ENCODE measurements at places on chromosomes 11 and 22. TPM values are rescaled to one million over a fixed set of nuclear protein-coding genes. Genes with fewer than 3 reads are reported as not detected.

The APOL5 gene
- total RNA-seq = not detected

The HSPB2 gene
- total RNA-seq = not detected

The KRTAP5-9 gene
- not detected for total RNA-seq

The SCT gene
- not detected for total RNA-seq

The C11orf91 gene
- 0.47 TPM for total RNA-seq

- H3K27ac ChIP-seq = no peak overlapping the region
- H3K4me1 ChIP-seq = peaks cover 16% of the 10 kb centered on the region
- DNase-seq = no peak
- H3K4me3 ChIP-seq = no peak overlapping the region
- no peaks in the 10 kb centered on the region for H3K36me3 ChIP-seq
These were observed 138.1 kb downstream of the SLC1A2 start for GRCh38 chr11:35281169-35281688.

DNA sequence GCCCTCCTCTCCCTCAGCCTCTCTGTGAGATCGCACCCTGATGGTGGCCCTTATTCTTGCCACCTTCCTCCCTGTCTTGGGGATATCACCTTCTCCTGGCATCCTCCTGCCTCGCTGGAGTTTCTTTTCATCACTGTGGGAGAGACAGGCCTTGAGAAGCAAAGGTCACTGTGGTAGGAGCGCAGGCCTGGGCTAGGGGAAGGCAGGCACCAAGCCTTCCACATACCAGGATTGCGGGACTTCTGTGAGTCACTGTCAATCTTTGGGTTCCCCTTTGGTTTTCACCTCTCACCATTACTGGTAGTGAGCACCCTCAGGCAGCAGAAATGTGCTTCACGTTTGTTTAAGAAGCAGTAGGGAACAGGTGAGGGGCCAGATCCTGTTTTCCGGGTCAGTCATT, 31.2 kb upstream of the B3GAT1 start:
- DNase-seq = no peak
- no peaks in the 10 kb centered on the region for H3K4me1 ChIP-seq
- no peak overlapping the region for H3K27ac ChIP-seq

DNA sequence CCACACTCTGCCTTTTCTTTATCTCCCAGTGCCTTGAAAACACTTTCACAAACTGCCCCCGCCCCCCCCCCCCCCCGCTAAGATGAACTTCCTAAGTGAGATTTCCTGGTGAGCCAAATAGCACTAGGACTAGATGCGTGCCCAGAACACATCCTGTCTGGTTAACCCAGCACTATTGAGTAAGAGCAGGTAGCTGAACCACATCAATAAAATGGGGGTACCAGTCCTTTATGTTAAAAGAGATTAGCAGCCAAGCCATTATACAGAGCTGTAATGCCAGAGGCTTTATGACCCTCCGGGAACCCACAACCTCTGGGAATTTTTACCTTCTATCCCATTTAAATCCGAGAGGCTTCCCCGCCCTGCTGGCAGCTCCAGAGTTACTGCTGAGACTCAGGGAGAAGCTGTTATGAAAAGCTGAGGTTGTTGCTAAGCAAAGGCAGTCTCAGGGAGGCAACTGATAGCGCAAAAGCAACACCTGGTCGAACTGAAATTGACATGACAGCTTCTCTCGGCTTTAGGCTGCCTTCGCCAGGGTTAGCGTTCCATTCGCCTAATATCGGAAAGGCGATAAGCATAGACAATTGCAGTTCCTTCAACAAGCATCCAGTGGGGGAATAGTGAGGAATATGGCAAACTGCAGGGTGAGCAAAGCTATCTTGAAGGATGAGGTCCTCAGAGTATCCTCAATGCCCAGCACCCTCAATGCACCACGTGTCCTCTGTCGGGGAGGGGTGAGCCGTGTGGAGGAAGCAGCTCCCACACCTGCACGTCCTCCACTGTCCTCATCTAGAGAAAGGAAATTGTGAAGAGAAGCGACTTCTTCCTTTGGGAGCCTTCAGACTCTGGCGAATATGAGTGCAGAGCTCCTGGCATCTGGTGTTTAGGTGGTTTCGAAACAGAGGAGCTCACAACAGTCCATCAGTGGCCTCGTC, 977.0 kb downstream of the NTM start:
- peaks cover 26% of the 10 kb centered on the region for H3K27me3 ChIP-seq
- no peak for DNase-seq

- H3K36me3 ChIP-seq = no peaks in the 10 kb centered on the region
- no peak overlapping the region for H3K4me3 ChIP-seq
- no peaks in the 10 kb centered on the region for H3K4me1 ChIP-seq
- H3K27ac ChIP-seq = no peak overlapping the region
- no peak for DNase-seq
These were observed 34.5 kb upstream of the WT1 start for GRCh38 chr11:32469791-32470190.

GRCh38 chr11:64638018-64638665, 47.1 kb downstream of the SLC22A12 start:
- peaks cover 23% of the 10 kb centered on the region for H3K4me1 ChIP-seq
- DNase-seq = no peak
- no peak overlapping the region for H3K27ac ChIP-seq
- H3K4me3 ChIP-seq = no peak overlapping the region
- peaks cover 23% of the 10 kb centered on the region for H3K27me3 ChIP-seq

DNA sequence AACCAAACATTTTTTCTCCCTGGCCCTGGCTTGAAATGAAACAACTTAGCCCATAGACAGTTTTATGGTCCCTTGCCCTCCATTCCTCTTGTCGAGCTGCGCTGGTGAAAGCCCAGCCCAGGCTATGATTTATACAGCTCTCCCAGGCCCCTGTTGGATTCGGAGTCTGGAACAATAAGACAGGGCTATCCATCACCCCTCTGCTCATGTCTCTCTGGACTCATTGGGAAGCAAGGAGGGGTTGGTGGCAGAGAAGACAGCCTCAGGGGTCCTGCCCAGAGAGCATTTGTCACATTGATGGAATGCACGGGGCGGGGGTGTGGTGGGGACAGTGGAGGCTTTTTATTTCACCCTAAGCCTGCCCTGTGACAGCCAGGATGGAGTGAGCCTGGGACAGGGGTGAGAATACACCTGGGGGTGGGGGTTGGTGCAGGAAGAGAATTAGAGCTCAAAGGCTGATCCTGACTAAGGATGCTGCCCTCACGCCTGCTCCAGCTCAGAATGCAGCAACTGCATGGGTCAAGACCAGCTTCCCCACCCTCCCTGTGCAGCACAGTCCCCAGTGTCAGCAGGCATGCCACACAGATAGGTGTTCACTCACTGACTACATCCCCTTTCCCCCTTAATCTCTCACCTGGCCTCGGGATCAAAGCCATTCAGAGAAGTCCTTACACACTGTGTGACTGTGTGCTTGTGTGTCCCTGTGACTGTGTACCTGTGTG, 10.0 kb upstream of the PKNOX2 start:
- no peak overlapping the region for H3K4me3 ChIP-seq
- H3K4me1 ChIP-seq = no peaks in the 10 kb centered on the region
- no peaks in the 10 kb centered on the region for H3K36me3 ChIP-seq
- H3K27ac ChIP-seq = no peak overlapping the region
- no peak for DNase-seq

Measured in naive thymus-derived CD8-positive, alpha-beta T cell (primary cell).